Cardiac muscle cell (in vitro differentiated cells and primary cell): ENCODE measurements at places on chromosomes 4 and X.

DNA sequence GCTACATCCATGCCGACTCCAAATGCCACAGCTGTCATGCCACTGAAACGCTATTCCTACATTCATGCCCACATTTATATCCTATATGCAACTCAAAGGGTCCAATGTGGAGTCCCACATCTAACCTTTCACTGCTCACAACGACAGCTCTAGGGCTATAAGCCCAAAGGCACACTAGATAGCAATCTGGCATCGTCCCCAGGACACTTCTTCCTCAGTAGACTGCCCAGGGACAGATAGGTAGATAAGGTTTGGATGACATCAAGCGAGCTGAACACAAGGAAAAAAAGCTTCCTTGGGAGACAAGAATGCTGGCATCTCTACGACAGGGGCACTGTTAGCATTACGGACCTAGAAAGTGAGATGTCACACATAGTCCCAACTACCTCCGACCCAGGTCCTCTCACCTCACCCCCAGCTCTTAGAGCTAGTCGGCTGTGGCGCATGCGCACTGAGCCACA, 685 bp downstream of the RAB9B start:
- peaks cover 60% of the 10 kb centered on the region for H3K27me3 ChIP-seq
- no peak overlapping the region for H3K27ac ChIP-seq
- no peak for DNase-seq
- peak overlapping the region; percentile 44 for H3K4me3 ChIP-seq

DNA sequence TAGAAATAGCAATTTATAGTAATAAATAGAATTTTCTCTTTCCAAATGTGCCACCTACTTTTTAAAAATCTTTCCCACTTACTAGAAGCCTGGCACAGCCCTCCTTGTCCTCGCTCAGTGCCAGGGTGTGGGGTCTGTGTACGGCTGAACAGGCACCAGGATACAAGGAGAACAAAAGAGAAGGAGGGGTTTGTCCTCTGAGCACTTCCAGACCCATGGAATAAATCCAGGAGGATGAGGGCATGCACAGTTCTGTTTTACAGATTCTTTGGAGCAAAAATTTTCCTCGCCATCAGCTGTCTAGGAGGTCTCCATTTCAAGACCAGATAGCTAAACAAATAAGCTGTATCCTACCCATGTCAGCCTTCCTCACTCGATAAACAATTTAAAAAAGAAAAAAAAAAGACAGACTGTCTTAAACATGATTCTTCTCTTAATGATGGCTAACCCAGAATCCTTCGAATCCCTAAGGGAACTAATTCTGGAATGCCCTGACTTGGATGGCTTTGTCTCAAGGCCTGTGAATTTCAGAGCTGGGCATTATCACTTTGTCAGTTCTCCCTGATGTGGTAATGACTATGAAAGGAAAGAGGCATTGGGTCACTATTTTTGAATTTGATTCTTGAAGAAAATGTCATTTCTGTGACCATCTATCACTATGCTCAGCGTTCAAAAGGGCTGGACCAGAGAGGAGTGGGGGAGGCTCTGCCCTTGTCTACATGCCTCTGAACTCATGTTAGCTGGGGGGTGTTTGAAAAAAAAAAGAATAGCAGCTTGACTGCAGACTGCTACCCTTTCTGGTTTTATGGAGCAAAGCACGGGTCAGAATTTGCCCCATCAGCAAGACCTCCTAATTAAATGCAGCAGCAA, 151.0 kb downstream of the DCTD start:
- H3K36me3 ChIP-seq: no peaks in the 10 kb centered on the region
- no peaks in the 10 kb centered on the region for H3K27me3 ChIP-seq
- no peak overlapping the region for H3K27ac ChIP-seq
- DNase-seq: no peak
- no peak overlapping the region for H3K4me3 ChIP-seq

DNA sequence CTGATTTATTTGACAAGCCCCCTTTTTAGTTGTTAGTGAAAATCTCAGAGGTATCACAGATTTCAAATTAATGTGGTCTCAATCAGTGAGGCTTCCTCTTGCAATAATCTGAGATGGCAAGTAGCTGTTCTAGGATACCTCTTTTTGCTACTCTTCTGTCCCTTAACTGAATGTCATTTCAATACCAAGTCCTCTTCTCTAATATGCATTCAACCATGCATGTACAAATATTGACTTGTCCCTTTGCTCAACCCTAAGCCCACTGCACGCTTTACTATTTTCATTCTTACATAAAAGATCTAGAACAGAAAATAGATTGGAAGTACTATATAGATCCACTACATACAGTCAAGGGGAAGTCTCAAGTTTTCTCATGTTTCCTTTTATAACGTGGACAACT, 164.2 kb downstream of the CBR4 start:
- DNase-seq: no peak
- no peaks in the 10 kb centered on the region for H3K27me3 ChIP-seq
- H3K27ac ChIP-seq: no peak overlapping the region
- peaks cover 33% of the 10 kb centered on the region for H3K4me1 ChIP-seq
- H3K4me3 ChIP-seq: no peak overlapping the region

GRCh38 chr4:106367072-106367471, 1.5 kb downstream of the GIMD1 start:
- H3K4me1 ChIP-seq: peaks cover 17% of the 10 kb centered on the region
- DNase-seq: no peak
- H3K27me3 ChIP-seq: no peaks in the 10 kb centered on the region
- H3K4me3 ChIP-seq: no peak overlapping the region
- H3K27ac ChIP-seq: no peak overlapping the region

DNA sequence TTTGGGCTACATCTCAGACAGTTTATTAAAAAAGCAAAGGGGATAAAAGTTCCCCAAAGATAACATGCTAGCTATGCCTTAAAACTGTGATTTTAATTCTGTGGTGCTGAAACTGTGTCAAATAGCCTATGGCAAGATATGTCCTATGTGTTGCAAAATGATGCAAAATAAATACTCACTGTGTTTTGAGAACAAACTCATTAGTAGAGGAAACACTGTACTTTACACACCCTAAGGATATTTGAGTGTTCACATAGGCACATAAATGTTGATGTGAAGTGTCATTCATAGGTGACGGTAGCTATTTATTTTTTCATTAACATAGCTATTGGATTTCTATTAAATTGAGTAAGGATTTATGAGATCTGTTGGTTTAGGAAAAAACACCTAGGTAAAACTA, 351.9 kb downstream of the FAT4 start:
- no peaks in the 10 kb centered on the region for H3K36me3 ChIP-seq
- H3K27me3 ChIP-seq: no peaks in the 10 kb centered on the region
- no peak overlapping the region for H3K27ac ChIP-seq
- no peak for DNase-seq

DNA sequence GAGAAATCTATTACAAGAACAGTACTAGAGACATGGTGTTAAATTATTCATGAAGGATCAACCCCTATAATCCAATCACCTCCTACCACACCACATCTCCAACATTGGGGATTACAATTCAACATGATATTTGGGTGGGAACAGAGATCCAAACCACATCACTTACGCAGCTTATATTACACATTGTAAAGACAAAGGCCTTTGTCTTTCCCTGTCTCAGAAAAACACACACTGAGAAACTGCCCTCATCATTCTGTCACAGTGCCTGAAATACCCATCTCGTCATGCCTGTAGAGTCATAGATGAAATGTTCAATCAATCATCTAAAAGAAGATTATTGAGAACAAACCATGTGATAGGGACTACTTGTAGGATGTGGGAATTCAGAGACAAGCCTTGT, 558.8 kb upstream of the GRIA3 start:
- H3K27ac ChIP-seq: no peak overlapping the region
- H3K4me1 ChIP-seq: no peaks in the 10 kb centered on the region
- no peaks in the 10 kb centered on the region for H3K36me3 ChIP-seq
- H3K4me3 ChIP-seq: no peak overlapping the region

DNA sequence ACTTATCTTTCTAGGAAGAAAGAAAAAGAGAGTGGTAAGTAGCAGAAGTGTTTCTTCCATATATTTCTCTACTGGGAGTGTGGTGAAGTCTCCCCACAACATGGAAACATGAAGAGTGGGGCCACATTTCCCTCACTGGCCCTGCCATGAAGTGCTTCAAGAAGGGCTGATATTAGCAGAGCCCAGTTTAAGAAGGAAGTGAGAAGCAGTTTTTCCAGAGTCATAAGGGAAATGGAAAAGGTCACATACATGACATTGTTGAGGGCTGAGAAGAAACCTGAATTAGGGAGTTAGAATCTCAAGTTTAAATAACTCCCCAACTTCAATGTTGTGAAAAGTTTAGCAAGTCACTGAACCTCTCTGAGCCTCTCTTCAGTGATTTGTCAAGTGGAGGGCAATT, 171.9 kb upstream of the RBPJ start:
- no peaks in the 10 kb centered on the region for H3K27me3 ChIP-seq
- no peak for DNase-seq
- H3K36me3 ChIP-seq: no peaks in the 10 kb centered on the region
- H3K4me1 ChIP-seq: no peaks in the 10 kb centered on the region
